Stimulated activated CD8-positive, alpha-beta memory T cell treated with anti-CD3 and anti-CD28 coated beads, Interleukin-4, amount 100 ng/mL, for 4 hours (primary cell): ENCODE measurements at places on chromosomes 12 and 14.

GRCh38 chr12:103915306-103915705, 14.9 kb upstream of the HSP90B1 start:
- no peak for DNase-seq

GRCh38 chr12:18851271-18851670, 113.4 kb downstream of the CAPZA3 start:
- DNase-seq, result no peak

DNA sequence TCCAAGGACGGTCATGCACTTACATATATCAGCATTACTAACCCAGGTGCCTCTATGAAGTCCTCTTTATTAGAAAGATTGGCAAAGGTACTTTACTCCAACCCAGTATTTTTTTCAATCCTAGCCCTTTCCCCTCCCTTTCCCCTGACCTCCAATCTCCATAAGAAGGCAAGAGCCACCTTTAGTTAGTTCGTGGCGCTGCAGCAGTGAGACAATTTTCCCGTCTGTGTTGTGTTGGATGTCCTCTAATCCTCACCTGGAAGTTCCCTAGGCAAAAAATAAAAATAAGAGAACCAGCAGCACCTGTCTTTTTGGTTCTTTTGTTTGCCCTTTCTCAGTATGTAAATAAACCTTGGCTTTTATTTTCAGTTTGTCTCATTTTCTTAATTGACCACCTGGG, 439.6 kb upstream of the LRFN5 start:
- no peak for DNase-seq

DNA sequence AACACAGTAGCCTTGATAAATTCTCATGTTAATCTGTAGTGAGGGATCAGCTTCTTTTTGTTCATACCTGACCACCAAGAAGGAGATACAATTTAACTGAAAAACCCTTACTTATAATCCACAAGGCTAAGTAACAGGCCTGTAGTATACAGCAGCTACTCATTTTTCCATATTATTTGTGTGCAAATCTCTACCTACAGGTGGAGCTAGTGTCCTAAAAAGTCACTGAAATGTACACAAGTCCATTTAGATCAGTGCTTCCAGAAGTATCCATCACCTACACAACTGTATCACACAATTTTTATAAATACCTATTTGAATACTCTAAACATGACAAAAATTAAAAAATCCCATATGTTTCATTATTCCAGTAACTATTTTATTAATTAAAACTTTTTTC, 173.2 kb downstream of the SLC35F4 start:
- no peak for DNase-seq

GRCh38 chr12:75881920-75882319, 149.7 kb downstream of the PHLDA1 start:
- no peak for DNase-seq

GRCh38 chr14:36773136-36773540, 111.5 kb downstream of the PAX9 start:
- no peak for DNase-seq

GRCh38 chr12:42985506-42985905, 396.0 kb upstream of the PRICKLE1 start:
- no peak for DNase-seq

DNA sequence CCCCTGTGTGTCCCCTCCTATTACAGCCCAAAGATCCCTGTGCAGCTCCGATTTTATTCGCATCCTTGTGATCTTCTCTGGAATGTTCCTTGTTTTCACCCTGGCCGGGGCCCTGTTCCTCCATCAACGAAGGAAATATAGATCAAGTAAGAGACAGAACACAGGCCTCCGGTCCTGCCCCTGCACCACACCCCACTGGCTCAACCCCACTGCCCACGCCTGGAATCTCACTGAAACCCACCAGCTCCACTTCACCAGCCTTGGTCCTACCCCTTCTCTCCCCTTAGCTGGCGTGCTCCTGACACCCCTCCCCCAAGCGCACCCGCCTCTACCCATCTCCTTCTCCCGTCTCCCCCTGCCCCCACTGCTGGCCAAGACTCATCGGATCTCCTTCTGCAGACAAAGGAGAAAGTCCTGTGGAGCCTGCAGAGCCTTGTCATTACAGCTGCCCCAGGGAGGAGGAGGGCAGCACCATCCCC, 934 bp upstream of the TAPBPL start:
- DNase-seq, result no peak

DNA sequence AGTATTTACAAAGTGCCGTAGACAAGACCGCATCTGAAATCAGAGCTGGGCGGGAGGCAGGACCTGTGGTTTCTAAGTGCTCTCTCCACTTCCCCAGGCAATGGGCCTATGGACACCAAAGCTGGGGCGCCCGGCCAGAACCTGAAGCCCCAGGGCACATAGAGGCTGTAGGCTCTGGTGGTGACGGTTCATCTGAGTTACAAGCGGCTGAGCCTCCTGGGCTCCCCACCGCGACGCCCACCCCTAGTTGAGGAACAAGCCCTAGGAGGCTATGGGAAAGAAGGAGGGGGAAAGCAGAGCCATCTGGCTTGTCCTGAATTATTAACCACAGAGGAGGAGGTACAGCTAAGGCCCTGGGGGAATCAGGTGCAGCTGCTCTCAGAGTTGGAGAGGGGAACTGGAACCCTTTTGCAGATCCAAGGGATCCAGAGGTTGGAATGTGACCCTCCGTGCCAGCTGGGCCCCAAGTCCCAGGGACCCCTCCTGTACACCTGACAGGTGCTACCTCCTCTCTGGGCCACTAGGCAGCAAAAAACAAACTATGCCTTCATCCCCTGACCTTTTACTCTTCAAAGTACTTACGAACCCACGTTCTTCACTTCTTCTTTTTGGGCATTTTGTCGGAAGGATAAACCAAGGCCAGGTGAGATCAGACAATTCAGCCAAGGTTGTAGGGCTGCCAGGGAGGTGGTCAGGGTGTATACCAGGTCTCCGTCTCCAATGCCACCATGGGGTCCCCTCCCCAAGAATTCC, 77.2 kb downstream of the ARL6IP4 start:
- DNase-seq, result no peak

GRCh38 chr12:131093604-131093955, 139.9 kb downstream of the ADGRD1 start:
- no peak for DNase-seq

GRCh38 chr12:76470028-76470939, 89.3 kb downstream of the OSBPL8 start:
- no peak for DNase-seq

GRCh38 chr12:52611080-52611468, 7.3 kb downstream of the KRT73 start:
- no peak for DNase-seq

DNA sequence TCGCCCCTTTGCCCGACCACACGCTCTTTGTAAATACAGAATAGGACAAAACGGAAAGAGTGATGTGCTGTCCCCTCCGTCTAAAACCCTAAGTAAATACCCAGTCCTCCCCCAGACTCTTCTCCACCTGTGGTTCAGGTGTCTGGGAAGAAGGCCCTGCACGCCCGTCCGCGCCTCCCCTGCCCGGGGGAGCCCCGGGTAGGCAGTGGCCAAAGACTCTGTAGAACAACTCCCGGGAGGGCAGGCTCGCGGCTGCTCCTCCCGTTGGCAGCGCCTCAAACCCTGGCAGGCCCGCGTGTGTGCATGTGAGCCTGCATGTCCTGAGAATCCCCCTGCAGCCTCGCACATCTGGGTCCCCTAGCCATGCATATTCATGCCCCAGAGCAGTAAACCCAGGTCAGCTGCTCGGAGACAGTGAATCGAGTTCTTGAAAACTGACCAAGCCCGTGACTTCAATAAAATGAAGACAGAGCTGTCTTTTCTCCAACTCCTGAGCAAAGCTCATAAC, 165.8 kb downstream of the MON2 start:
- no peak for DNase-seq

DNA sequence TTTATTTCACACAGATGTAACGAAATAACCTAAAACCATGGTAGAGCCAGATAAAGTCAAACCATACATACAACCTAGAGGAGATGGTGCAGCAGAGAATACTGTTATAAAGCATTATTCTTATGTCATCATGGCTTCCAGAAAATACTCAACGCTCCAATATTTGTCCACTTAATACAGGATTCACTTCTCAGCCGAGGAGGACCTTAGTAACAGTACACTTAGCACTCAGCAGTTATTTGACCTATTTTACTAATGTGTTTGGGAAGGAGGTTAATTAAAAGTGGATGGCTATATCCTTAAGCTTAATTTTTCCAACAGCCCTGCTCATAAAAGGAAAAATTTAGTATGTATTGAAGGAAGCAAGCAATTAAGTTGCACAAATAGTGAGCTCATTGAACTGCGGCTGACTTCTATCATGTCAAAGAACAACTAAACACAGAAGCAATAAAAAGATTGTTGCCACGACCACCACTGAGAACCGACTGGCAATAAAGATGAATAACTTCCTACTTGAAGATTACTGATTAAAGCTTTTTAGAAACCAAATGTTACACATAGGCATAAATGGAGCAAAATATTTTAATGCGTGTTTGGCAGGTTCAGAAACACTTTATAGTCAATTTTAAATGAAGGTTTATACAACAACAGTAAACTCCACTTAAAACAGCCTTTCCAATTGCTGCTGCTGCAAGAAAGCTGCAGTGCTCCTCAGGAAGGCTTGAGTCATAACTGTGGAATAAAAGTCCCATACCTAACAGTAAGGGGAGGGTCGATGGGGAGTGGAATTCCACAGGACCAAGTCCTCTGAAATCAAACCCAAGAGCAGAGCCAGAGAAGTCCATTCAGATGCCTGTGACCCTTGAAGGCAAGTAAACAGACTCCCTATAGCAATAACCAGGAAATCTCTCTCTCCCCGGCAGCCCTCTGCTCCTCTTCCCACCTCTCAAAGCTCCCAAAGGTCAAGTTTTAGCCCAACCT, 218.9 kb upstream of the CDKN3 start:
- no peak for DNase-seq

- DNase-seq, result no peak
Observed at GRCh38 chr12:120388691-120389481, 19.9 kb upstream of the MSI1 start.

- no peak for DNase-seq
Observed at GRCh38 chr14:89504602-89505313, 87.7 kb upstream of the FOXN3 start.

DNA sequence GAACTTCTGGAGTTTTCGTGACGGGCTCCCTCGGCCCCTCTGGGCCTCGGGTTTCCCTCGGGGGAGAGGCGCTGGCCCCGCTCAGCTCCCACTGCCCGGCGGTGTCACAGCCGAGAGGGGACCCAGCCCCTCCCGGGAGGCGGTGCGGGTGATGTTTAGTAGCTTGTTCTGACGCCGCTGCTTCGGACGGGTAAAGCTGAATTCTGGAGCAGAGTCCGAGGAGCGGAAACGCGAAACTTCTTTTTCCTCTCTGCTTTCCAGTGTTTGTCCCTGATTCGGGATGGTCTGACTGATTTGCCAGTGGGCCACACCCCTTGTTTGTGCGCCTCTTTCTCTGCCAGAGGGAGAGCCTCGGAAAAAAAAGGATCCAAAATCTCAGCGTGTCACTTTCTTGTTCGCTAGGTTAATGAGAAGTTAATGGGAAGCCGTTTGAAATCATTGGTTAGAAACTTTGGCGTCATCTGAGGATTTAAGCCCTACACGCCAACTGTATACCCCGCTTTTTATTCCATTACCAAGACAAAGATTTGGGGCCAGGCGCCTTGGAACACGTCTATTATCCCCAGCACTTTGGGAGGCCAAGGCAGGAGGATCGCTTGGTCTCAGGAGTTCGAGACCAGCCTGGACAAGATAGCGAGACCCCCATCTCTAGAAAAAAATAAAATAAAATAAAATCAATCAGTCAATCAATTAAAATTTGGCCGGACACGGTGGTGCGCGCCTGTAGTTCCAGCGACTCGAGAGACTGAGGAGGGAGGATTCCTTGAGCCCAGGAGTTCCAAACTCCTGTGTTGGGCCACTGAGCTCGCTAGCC, 756 bp downstream of the TULP3 start:
- no peak for DNase-seq

DNA sequence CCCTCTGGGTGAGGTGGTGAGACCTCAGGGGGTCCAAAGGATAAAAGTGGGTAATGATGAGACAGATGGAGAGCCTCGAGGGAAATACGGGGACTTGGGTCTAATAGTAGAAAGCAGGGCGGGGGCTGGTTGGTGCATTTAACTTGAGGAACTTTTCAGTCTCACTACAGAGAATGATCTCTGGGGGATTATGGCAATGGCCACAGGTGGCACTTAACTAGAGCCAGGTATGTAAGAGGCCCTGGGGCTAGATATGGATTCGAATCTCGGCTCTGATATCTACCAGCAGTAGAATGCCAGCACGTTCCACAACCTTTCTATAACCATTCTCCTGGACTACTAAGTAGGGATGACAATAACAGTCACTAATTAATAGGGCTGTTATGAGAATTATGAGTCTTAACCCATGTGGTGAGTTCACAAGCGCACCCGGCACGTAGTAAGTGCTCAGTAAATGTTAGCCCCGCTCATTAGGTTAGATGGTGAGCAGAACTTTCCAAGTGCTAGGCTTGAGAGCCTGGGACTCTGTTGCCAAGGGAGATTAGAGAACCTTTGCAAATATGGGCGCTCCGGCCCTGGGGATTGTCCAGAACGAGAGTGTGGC, 888 bp upstream of the PLXNC1 start:
- no peak for DNase-seq

GRCh38 chr12:52197371-52198231, 5.8 kb upstream of the KRT80 start:
- DNase-seq, result no peak

DNA sequence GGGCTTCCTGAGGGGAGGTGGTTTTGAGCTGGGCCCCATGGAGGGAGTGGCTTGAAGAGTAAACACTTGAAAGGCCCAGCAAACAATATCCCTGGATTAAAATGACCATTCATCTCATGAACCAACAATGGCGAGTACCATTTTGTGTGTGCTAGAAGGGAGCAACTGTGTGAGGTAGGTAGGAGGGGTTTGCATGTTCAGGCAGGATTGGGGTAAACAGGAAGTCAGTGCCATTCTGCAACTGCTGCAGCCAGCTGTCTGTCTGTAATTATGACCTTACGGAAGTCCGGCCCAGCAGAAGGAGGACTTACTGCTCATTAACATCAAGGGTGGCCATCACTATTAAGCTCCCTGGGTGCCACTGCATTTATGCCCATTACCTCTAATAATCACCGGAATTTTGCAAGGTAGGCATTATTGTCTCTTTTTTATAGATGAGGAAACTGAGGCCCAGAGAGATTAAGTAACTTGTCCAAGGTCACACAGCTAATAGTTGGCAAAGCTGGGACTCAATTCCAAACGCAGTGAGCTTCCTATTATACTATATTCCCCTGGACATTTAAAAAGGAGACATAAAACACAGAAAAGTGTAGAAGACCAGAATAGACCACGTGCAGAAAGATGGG, 16.6 kb upstream of the IFI27L2 start:
- no peak for DNase-seq

DNA sequence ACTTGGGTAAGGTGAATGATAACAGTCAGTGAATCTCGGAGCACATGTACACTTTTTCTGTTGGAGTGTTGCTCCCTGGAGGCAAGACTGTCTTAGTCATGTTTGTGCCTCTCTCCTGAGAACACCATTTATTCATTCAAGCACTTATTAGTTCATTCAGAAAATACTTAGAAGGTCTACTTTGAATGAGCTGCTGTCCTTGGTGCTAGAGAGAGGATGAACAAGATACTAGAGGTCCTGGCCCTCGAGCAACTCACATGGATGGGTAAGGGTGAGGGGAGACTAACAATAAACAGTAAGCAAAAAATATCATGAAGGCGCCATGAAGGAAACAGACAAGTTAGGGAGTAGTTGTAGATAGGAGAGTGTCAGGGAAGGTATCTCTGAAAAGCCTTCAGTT, 17.1 kb upstream of the SAMD4A start:
- DNase-seq, result no peak
